ENCODE measurements at places on chromosomes 11 and 22.

DNA sequence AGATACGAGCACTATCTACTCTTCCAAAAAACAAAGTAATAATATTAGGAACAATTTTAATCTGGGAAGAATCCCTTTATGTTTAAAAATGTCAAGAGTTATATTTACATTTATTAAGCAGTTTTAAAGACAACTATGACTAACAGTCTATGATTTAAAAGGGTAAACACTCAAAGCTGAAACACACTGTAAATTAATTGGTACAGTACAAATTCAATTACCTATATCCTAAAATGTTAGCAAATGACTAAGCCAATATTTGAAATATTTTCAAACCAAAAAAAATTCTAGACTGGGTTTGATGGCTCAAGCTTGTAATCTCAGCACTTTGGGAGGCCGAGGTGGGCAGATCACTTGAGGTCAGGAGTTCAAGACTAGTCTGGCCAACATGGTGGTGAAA, 36.0 kb upstream of the CHRNA10 start:
- no peak for DNase-seq

GRCh38 chr11:30393012-30393411, 70.1 kb downstream of the ARL14EP start:
- DNase-seq: no peak

GRCh38 chr11:643849-644738, 7.0 kb downstream of the DRD4 start:
- DNase-seq: no peak

- DNase-seq: no peak
Observed at GRCh38 chr22:33756508-33756949, 163.7 kb downstream of the LARGE1 start.

DNA sequence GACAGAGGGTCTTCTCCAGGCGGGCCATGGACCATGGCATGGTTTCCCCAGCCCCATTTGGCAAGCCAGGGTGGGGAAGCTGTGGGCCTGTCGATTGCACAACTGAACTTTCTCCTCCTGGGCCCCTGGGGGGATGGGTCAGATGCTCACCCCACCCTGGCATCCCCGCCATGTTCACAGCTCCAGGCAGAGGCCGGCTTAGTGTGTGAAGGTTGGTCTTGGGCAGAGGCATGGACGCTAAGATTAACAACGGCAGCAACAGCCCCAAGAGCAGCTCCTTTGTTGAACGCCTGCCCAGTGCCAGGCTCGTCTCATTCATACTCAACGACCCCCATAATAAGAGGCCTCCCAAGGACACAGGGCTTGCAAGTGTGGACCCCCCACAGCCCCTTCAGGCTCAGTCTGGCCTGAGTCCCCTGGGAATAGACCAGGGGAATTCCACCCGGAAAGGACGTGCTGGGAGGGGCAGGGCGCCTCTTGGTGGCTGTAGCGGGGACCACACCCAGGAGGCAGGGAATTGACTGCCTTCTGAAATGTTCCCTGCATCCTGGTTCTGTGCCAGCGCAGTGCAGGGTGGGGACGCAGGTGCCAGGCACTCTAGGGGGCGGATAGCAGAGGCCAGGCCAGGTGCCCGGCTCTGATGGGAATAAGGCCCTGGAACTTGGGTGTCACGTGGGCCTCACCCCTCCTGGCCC, 8.3 kb downstream of the TSPO start:
- no peak for DNase-seq

DNA sequence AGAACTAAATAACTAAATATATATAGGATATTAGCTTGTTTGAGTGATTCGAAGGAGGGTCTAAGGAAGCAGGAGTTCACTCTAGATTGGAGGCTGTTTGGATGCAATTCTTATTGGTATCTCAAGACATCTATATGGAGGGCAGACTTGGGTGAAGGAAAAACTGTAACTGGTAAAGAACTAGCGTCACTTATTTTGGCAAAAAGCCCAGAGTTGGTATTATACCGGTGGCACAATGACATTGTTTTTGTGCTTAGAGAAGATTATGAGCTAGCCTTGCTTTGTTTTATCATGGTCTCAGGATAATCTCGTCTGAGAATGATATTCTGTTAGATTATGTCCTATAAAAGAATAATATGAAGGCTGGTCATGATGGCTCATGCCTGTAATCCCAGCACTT, 6.0 kb upstream of the SLC35F2 start:
- DNase-seq: no peak

DNA sequence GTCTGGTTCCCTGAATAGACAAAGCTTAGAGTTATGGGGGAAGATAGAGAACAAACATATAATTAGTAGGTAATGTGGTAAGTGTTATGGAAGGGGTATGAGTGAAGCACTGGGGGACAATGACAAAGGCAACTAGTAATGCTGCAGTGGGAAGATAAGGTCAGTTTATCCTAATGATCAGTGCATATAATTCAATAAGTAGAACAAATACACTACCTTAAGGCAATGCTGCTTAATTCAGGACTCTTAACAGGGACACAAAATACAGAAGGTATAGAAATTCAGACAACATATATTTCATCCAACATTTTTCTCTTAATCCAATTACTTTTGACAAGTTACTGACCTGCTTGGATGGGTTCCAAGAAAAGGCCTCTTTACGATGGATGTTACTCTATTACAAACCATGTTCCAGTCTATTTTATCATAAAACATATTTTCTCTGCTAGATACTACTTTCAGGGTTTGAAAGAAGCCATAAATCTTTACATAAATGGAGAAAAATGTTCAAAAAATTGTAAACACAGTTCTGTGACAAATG, 1186.2 kb downstream of the LRRC4C start:
- DNase-seq: peak; percentile 27

DNA sequence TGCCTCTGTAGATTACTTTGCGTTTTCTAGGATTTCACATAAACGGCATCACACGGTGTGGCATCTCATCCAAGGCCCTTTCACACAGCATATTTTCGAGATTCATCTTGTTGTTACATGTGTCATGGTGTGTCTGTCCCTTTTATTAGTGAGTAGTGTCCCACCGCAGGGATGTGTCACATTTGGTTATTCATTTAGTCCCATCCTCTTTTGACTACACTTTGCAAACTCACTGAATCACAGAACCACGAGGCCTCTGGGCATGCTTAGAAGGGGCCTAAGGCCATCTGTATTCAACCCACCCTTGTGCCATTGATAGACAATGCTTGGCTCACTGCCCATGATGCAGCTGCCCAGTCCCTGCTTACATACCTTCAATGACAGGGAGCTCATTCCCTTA, 4.2 kb upstream of the RAC2 start:
- DNase-seq: no peak

- DNase-seq: no peak
Observed at GRCh38 chr11:64757549-64758329, 2.0 kb downstream of the PYGM start.

- DNase-seq: no peak
Observed at GRCh38 chr11:46051102-46051501, 70.2 kb downstream of the PHF21A start.

DNA sequence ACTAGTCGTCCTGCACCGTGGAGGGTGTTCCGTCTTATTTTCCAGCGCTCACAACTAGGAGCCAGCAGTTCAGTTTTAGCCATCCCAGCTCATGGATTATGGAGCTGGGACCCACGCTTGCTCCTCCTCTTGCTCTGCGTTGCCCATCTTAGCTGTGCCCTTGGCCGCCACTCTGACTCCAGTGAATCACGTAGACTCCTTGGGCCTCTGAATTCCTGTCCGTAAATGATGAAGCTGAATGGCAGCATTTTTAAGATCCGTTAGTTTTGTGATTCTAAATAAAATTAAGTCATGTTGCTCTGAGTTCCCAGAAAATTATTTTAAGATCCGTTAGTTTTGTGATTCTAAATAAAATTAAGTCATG, 23.8 kb downstream of the BCR start:
- DNase-seq: no peak

- DNase-seq: no peak
Observed at GRCh38 chr11:118060869-118061268, 16.0 kb upstream of the TMPRSS4 start.

GRCh38 chr11:109986488-109986887, 106.7 kb upstream of the ZC3H12C start:
- no peak for DNase-seq

- DNase-seq: no peak
Observed at GRCh38 chr11:108085672-108086071, 35.7 kb upstream of the ACAT1 start.

DNA sequence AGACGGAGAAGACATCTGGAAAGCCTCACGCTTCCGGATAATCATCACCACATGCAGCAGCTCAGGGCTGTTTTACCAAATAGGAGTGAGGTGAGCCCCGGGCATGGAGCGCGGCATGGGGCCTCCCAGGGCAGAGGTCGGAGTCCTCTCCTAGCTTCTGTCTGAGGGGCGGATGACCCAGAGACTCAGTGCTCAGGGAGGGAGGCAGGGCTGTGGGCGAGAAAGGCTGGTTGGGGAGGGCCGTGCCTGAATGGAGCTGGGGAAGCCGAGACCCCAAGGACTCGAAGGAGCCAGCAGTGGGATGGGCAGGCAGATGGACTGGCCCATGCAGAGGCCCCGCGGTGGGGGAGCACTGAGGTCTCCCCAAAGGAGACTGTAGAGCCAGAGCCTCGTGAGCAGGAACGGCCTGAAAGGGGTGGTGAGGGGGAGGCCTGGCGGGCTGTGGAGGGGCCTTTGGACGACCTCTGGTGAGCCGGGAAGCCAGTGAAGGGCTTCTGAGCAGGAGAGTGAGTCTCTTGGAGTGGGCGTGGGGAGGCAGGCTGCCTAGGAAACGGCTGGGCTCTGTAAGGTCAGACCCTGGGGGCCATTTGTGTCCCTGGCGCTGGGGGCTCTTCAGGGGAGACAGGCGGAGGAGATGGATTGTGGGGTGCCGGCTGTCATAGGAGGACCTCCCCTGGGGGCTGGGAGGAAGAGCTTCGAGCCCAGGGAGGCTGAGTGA, 24.7 kb upstream of the PANX2 start:
- DNase-seq: no peak

DNA sequence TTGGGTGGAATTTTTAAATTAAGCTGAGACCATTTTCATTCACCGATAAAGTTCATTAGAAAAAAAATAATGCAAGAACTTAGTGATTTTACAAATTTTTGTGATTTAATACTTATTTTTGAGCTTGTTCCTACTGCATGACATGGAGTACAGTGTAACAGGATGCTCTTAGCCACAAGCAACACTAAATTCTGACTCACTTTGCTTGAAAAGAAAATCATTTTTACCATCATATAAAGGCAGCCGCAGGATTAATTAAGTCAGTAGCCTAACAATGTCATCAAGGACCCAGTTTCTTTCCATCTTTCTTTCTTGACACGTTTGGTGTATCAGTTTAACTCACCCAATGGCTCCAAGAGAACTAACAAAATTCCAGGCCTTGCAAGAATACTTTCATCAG, 540.3 kb upstream of the LUZP2 start:
- no peak for DNase-seq

DNA sequence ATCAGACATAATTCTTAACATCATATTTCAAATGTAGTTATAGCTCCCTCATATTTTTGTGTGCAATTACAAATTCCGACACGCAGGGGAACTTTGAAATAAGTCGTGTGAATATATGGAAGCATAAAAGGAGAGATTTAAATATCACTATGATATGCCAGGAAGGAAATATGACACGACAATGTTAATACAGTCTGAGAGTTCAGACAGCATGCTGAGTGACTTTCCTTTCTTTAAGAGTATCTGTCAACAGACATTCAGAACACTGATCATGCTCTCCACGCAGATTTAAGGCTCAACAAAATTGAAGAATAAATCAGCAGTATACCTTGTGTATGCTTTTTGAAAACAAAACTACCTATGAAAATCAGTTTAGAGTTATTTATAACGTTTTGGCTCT, 232.6 kb upstream of the CARD18 start:
- no peak for DNase-seq

GRCh38 chr11:70882716-70883085, 369.7 kb downstream of the SHANK2 start:
- no peak for DNase-seq
